ENCODE measurements at places on chromosomes 13 and 19.

DNA sequence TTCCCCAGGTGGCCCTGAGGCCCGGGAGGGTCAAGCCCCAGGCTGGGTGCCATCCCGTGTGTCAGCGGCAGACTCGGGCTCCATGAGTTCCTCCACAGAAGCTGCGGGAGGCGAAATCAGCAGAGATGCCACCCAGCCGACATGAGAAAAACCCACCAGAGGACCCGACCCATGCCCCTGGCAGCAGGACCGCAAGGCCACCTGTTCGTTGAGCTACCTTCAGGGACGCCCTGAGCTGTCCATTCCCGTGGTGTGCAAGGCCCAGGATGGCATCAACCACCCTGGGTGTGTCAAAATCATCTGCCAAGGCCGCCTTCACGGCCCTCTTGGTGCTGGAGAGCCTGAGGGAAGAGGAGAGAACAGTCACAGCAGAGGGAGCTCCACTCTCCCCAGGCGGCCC is 30.4 kb downstream of the NAXD start:
- DNase-seq: no peak

GRCh38 chr19:28289295-28290063 is 923.5 kb downstream of the UQCRFS1 start:
- DNase-seq: no peak

GRCh38 chr19:55526216-55527196 is 10.4 kb downstream of the SBK2 start:
- no peak for DNase-seq

GRCh38 chr13:97880311-97880675 is 73.2 kb upstream of the IPO5 start:
- DNase-seq: no peak

DNA sequence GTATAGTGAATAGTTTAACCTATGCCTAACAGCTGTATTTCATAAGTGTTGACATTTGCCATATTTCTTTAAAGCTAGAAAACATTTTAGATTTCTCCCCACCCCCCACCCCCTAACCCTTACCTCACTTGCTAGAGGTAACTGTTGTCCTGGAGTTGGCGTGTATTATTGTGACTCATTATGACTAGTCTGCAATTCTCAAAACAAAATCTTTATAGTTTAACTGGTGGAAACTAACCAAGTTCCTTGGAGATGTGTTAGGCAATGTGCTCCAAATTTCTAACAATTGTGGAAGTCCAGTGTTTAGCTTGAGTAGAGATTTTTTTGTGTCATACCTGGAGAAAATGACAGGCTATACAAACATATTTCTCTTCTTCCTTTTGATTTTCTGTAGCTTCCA is 38.0 kb downstream of the KCTD4 start:
- no peak for DNase-seq

DNA sequence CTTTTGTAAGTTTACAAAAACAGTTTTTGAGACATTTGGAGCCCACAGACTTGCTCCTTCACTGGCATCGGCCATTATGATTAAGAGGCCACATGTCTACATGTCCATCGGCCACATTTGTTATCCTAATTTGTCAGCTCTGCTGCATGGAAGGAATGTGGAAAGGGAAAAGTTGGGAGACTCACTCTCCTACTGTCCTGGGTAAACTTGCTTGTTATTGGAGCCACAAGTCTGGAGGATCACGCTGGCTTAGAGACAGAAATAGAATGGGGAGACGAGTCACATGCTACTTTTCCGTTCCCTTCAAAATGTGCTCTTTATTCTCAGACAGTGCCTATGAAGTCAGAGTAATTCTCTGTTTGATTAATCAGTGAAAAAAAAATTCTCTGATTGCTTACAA is 741.2 kb upstream of the PCDH9 start:
- no peak for DNase-seq

DNA sequence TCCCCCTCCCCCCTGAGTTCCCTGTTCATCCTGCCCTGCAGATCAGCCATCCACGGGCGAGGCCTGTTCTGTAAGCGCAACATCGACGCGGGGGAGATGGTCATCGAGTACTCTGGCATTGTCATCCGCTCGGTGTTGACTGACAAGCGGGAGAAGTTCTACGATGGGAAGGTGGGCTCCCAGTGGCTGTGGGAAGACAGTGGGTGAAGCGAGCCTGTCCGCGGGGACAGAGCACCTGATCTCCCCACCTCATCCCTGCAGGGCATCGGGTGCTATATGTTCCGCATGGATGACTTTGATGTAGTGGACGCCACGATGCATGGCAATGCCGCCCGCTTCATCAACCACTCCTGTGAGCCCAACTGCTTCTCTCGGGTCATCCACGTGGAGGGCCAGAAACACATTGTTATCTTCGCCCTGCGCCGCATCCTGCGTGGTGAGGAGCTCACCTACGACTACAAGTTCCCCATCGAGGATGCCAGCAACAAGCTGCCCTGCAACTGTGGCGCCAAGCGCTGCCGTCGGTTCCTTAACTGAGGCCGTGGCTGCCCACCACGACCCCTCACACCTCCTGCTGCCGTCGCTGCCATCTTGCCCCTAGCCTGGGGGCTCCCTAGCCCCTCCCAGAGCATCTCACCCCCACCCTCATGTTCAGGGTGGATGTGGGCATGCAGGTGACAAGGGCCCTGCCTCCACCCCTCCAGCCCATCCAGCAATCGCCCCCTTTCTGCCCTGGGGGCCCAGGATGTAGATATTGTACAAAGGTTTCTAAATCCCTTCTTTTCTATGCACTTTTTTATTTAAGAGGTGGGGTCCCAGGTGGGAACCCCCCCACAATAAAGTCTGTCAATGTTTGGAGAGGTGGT is 4.0 kb downstream of the IGFLR1 start:
- DNase-seq: no peak

DNA sequence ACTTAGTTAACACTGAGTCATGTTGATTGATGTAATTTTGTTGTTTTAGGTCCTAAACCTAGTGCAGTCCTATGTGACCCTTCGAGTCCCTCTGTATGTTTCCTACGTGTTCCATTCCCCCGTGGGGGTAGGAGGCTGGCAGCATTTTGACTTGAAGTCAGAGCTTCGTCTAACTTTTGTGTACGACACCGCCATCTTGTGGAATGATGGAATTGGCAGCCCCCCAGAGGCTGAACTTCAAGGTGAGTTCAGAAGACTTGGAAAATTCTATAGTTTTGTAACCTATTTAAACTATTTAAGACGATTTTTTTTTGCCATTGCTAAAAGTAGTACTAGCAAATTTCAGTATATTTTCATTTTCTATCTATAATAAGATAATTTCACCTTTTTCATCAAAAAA is 117.9 kb downstream of the STOML3 start:
- DNase-seq: no peak

DNA sequence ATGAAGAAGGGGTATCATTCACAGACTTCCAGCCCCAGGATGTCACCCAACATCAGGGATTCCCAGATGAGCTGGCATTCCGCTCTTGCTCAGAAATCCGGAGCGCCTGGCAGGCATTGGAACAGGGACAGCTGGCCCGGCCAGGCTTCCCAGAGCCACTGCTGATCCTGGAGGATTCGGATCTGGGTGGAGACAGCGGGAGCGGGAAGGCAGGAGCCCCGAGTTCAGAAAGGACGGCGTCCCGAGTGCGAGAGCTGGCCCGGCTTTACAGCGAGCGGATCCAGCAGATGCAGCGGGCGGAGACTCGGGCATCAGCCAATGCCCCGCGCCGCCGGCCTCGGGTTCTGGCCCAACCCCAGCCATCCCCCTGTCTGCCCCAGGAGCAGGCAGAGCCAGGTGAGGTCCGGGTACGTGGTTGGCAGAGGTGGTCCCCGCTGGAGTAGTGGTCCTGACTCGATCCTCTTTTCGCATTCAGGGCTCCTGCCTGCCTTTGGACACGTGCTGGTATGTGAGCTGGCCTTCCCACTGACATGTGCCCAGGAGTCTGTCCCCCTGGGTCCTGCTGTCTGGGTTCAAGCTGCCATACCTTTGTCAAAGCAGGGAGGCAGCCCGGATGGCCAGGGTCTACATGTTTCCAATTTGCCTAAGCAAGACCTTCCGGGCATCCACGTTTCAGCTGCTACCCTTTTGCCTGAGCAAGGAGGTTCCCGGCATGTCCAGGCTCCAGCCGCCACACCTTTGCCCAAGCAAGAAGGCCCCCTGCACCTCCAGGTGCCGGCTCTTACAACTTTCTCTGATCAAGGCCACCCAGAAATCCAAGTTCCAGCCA is 11.0 kb downstream of the PLEKHG2 start:
- no peak for DNase-seq

DNA sequence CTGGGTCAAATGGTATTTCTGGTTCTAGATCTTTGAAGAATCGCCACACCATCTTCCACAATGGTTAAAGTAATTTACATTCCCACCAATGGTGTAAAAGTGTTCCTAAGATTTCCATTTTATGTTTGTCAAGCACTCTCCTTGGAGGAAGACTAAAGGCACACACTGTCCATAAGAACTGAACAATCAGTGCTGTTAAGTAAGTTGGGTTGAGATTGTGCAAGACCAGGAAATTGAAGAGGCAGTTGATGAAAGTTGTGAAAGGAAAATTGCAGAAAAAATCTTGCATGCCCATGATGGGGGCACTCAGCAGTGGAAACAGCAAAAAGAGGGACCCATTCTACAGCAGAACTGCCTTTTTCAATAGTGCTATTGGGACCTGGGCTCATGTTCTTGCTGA is 323.6 kb downstream of the DLEU7 start:
- no peak for DNase-seq

DNA sequence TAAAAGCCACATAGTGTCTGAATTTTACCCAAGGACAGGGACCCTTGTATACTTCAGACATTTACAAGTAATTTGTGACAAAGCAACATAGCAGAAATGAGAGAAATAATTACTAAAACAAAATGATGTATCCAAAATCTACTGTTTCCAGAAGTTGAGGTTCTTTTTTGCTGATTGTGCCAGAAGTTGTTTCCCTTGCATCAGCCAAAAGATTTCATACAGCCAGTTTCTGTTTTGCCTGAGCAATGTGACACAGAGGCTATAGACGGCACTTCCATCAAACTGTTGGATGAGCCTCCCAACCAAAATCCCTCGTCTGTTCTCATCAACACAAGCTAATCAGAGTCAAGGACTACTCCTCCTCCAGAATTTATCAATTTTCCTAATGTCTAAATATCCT is 913.2 kb upstream of the GPC6 start:
- DNase-seq: no peak

DNA sequence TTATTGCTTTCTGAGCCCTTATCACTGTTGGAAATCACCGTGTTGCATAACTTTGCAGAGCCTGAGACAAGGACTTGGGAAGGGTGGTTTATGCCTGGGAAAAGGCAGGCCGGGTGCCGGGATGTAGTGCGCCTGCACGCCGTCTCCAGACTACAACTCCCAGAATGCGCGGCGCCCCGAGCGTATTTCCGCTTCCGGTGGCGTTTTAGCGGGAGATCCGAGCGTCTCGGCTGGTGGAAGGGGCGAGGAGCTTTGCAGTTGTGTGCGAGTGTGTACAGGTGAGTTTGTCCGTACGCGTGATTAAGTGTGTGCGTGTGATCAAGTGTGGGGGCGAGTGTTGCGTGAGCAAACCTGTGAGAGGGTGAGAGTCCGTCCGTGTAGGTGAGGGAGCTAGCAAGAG is 75.4 kb downstream of the PEG3 start:
- no peak for DNase-seq
